ENCODE measurements at places on chromosomes 13 and 19.

DNA sequence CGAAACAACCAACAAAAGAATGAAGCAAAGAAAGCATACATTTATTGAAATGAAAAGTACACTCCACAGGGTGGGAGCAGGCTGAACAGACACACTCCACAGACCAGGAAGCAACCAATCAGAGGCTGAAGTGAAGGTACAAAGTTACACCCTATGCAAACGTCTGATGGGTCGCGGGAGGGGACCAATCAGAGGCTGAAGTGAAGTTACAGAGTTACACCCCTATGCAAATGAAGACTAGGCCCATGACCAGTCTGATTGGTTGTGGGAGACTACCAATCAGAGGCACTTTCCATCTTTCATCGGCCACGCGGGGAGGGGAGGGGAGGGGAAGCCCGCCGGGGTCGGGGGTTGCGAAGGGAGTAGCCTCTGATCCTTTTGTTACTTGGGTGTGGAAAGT lies 12.4 kb upstream of the FBL start:
- no peak for DNase-seq

- peak; percentile 28 for DNase-seq
Observed at GRCh38 chr19:10138879-10139795, 19.4 kb upstream of the EIF3G start.

- no peak for DNase-seq
Observed at GRCh38 chr19:10538204-10538983, 5.3 kb upstream of the ATG4D start.

DNA sequence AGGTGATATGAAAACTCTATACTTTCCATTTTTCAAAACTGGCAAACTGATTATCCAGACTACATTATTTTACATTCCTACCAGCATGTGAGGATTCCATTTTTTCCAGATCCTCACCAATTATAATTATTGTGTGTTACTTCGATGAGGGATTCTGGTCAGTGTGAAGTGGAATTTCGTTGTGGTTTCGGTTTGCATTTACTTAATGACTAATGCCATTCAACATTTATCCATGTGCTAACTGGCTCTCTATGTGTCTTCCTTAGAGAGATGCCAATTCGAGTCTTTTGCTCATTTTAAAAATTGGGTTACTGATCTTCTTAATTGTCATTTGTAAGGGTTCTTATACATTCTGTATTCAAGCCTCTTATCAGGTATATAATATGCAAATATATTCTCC lies 1551.3 kb upstream of the MIR17HG start:
- no peak for DNase-seq

- no peak for DNase-seq
Observed at GRCh38 chr19:49864890-49865289, 2.5 kb downstream of the PNKP start.

Measured in NCI-H1694 treated with DMSO at 0.1 percent for 48 hours (cell line).